ENCODE measurements at places on chromosomes 7 and 10.

- DNase-seq: no peak
Observed at GRCh38 chr7:100090527-100091410, 2.0 kb downstream of the COPS6 start.

GRCh38 chr7:30164567-30164966 is 29.8 kb downstream of the MTURN start:
- peak; percentile 30 for DNase-seq

- DNase-seq: no peak
Observed at GRCh38 chr10:132411561-132412253, 14.7 kb downstream of the PWWP2B start.

DNA sequence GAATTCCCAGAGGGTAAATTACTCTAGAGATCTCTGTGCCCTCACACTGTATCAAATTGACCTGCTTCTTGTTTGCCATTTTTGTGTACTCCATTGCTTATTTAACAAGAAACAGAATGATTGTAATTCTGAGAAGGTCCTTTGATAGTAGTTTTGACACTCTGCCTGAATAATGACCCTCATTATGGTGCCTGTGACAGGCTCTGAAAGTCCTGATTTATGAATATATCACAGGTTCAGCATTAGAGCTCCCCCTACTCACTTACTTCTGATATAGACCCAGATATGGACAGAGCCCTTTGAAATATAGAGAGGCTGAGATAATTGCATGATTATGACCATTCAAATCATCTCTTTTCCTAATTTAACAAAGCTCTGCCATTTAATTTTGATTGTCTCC is 465.2 kb downstream of the MDFIC start:
- no peak for DNase-seq

- no peak for DNase-seq
Observed at GRCh38 chr10:6665847-6666246, 85.8 kb upstream of the PRKCQ start.

DNA sequence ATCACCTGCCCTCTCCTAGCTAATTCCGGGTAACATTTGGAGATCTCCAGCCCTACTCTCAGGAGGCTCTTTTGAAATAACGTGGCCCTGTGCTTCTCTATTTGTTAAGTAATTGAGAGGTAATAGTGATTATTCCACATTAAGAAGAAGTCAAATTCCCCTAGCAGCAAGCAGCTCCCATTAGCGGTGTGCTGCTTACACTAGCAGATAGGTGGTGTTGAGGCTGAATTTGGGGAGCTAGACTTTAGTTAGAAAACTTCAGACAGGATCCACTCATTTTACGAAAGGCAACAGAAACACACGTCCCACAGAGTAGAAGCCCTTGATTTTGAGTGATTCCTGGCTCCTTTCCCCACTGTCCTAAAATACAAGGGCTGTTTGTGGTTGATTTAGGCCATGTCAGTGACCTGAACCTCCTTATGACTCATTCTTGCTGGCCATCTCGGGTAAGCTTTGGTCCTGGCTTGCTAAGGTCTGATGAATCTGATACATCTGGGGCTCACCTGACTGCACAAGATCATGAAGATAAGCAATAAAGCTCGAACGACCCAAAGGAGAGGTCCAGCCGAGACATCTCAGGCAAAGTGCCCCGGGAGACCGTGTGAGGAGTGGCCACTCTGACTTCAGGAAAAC is 77.2 kb downstream of the FAM204A start:
- no peak for DNase-seq

All from Panc1 (cell line).